ENCODE measurements at places on chromosomes 3 and 15. TPM values are rescaled to one million over a fixed set of nuclear protein-coding genes. Genes with fewer than 3 reads are reported as not detected.

Gene RYR3
- total RNA-seq: 23.1 TPM

GRCh38 chr15:69225355-69226022 lies 65.1 kb downstream of the GLCE start:
- no peak for DNase-seq

DNA sequence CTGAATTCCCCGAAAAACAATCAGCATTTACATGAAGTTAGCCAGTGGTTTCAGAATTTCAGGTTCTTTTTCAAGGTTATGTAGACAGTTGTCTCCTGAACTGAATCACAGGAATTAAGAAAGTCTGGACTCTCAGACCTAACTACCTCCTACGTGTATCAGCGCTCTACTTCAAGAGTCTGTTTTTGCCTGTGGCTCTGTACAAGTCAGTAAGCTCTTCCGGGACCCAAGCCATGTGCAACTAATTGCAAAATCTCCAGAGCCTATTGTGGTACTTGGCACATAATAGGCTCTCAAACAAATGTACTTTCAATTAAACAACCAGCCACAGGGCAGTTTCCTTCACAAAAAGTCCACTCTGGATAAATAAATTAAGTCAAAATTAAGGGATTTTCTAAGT lies 414.2 kb downstream of the PDCD6IP start:
- peak; percentile 69 for DNase-seq

Gene CLRN1
- total RNA-seq: not detected

GRCh38 chr15:98874370-98874769 lies 133.2 kb downstream of the PGPEP1L start:
- no peak for DNase-seq

GRCh38 chr3:144185276-144185675 lies 213.7 kb downstream of the DIPK2A start:
- DNase-seq: no peak

DNA sequence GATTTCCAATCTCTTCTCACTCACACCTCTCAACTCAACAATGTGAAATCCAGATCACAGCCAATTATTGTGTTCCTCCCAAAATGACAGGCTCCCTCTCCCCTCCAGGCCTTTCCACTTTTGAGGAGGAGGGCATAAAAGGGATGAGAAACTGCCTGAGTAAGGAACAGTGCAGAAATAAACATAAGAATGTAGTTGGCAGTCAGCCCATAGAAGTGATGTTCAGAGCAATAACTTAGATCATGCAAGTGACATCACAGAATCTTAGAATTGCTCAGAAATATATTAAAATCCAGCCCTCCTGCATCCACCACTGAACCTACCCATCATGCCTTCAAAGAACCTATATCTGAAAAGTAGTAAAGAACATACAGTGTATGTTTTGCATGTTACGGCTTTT lies 299.4 kb upstream of the GADL1 start:
- no peak for DNase-seq

- no peak for DNase-seq
Observed at GRCh38 chr3:115523458-115523857, 99.9 kb upstream of the GAP43 start.

- DNase-seq: no peak
Observed at GRCh38 chr3:39419742-39420315, 13.3 kb downstream of the RPSA start.

- no peak for DNase-seq
Observed at GRCh38 chr3:78353231-78353630, 1313.3 kb downstream of the ROBO2 start.

DNA sequence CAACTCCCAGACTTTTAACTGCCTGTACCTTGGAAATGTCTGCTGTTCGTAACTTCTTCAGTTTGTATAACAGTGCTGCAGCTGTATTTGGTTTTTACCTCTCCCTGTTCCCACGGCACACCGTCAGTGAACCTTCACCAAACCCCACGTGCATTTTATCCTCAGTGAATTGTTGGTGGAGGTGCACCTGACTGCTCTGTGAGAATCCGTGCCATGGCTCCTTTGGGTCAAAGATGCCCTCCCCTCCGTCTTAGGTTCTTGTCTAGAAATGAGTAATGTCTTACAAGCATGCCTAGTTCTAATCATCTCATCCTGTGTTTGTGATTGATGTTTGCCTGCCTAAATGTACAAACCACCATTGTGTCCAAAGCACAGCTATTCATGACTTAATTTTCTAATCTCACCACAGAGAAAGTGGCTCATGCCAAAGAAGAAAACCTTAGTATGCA lies 28.2 kb downstream of the TPM1 start:
- DNase-seq: no peak

DNA sequence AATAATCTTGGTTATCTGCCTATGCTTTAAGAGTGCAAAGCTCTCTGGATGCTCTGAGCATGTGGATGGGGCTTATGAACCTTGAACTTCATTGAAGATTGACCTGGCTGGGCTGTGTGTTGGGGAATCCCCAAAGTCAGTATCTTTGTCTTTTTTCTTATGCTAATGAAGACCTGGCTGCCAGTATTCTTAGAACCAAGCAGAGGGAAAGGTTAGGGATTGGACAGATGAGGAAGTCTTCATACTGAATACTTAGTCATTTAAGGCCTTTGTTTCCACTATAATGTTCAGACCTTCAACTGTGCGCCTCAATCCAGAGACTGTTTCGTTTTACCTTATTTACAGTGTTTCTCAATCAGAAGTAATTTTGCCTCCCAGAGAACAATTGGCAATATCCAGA lies 42.5 kb upstream of the CMTM7 start:
- no peak for DNase-seq
